ENCODE measurements at places on chromosomes 3 and 15. TPM values are rescaled to one million over a fixed set of nuclear protein-coding genes. Genes with fewer than 3 reads are reported as not detected.

Gene ADIPOQ
- polyA plus RNA-seq: not detected

DNA sequence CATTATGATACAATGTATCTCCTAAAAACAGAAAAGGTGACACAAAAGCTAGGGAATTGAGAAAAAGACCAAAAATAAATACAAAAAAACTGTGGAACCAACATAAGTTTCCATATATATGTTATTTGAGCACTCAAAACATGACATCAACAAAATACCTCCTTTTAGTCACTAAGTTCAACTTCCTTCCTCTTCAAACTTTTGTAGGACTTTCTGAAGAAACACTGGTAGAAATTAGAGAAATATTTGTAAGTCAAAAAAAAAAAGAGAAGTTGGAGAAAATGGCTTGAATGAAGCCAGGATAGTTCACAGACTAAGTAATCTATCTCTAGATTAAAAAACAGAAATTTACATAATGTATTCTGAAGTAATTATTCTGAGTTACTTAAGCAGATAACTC lies 208.4 kb upstream of the ALCAM start:
- DNase-seq: no peak

DNA sequence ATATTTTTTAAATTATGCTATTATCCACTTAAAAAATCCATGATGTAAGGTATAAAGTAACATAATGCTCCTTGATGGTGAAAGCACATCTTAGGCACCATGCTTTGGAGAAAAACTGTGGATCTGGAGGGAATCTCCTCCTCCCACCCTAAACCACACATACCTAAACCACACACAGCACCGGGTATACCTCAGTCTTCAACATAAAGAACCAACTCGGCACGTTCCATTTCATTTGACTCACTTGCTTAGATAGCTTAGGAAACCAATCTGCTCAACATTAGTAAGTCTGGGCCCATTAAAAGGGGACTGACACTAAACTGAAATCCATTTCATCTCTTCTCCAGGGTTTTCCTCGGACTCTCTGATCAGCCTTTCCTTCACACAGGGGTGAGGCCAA lies 945.7 kb upstream of the CFAP20DC start:
- DNase-seq: no peak

Gene IGDCC3
- polyA plus RNA-seq: 0.48 TPM

Gene SMCO1
- not detected for polyA plus RNA-seq

Gene GOLGA8T
- not detected for polyA plus RNA-seq

DNA sequence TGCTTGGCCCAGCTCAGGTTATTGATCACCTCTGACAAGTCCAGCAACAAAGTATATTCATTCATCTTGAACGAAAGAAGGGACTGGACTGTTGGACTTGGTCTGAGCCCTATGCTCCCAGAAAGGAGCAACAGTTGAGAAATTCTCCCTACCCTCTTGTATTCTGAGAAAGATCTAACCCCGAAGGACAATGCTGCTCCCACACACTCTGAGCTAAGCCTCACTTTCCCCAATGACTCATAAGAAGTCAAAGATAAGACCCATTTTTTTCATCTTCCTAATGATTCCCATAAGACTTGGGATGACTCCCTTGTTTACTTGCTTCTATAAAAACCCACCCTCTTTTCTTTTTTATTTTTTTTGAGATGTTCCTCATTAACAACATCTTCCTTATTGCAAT lies 549.4 kb upstream of the MDFIC2 start:
- DNase-seq: peak; percentile 46

Gene MYZAP
- polyA plus RNA-seq: 7.3 TPM

DNA sequence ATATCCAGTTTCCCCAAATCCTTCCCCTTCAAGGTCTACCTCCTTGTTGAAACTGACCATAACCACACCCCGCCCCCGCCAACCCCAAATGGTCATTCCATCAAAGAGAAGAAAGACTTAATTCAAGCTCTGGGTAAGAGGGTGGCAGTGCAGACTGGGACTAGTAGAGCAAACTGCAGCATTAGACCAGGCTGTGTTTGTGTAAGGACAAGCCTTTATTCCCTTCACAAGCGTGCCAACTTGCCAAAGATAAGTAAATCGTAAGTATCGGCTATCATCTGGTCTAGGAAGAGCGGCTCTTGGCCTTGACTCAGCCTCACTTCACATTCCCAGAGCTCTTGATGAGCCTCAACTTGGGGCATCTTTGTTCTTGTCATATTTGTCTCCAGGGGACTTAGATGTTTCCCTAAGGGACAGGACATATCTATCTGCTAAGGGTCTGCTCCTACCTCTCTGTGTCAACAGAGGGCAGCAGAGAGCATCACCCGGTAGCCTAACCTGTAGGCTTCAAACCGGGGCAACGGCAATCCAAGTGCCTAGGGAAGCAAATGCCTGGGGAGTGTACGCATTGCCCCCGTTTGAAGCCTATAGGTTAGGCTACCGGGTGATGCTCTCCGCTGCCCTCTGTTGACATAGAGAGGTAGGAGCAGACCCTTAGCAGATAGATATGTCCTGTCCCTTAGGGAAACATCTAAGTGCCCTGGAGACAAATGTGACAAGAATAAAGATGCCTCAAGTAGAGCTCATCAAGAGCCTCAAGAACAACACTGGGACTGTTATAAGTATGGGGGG lies 8.9 kb upstream of the MAP3K13 start:
- peak; percentile 21 for DNase-seq

Data from ovary (tissue), 10 donors.